ENCODE measurements at places on chromosomes 1 and 21.

DNA sequence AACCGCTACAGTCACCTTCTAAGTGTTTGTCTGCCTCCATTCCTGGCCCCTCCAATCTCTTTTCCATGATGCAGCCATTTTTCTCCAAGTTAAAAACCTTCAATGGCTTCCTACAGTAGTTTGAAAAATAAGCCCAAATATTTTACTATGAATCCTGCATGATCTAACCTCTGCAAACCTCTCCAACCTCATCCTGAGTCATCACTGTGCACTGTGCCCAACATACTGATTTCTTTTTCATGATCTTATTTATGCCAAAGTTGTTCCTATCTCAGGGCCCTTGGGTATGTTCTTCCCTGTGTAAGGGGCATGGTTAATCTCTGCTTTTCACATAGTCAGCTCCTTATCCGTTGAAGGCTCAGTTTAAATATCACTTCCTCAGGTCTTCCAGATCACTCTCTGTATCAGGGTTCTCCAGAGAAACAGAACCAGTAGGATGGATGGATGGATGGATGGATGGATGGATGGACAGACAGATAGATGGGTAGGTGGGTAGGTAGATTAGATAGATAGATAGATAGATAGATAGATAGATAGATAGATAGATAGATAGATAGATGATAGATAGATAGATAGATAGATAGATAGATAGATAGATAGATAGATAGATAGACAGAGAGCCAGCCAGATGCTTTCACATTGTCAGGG is 18.1 kb upstream of the PTPN14 start:
- no peak for DNase-seq

- no peak for DNase-seq
Measured at GRCh38 chr1:50264590-50264989, 155.9 kb downstream of the ELAVL4 start.

DNA sequence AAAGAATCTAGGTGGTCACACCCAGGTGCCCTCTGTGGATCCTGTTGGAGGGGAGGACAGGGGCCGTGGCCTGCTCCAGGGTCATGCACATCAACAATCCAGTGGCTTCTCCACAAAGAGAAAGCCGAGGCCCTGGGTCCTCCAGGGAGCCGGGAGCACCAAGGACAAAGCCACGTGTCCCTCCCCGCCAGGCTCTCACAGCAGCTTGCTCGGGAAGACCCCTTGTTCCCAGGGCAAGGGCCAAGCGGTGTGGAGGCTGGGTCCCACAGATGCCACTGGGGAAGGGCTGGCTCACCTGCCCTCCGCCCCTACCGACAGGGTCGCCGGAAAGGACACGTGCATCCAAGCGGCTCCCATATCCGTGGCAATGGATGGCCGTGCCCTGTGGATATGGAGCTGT is 192.9 kb upstream of the VAMP3 start:
- DNase-seq, result no peak

DNA sequence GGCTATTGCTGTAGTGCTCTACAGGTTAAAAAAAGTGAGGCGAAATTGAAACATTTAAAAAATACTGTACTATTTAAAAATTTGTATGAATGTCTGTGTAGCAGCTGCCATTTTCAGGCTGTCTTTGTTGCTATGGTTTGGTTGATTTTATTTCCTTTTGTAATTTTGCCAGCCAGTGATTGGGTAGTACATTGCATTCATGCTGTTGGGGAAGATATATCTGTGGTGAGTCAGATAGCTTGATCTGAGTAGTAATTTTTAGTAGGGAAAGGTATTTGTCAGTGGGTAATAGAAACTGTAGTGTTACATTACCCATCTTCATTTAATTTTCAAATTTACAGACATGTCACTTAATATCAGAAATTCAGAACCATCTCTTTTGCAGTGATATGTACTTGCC is 15.0 kb downstream of the NFIA start:
- DNase-seq, result no peak

GRCh38 chr1:160646711-160647328 is at the start of gene SLAMF1:
Gene SLAMF1 (minus strand): TSS chr1:160647044. CDS start chr1:160646945, 99 bp downstream.
- no peak for DNase-seq

DNA sequence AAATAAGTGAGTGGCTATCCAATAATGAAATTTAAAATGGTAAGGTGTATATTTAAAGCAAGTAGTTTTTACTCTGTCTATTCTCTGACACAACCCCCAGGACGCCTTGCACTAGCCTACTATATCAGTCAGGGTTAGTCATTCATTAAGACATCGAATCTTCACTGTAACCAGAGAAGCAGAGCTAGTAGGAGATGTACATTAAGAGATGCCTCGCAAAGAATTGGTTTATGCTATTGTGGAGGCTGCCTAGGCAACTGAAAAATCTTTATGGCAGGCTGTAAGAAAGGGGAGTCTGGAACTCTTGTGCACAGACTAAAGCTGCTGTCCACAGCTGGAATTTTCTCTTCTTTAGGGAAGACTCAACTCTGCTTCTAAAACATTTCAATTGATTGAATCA is 28.8 kb downstream of the NTNG1 start:
- no peak for DNase-seq
